ENCODE measurements at places on chromosomes 6 and 20.

GRCh38 chr6:106082735-106083398, 3.3 kb upstream of the PRDM1 start:
- no peak for DNase-seq

GRCh38 chr6:11654876-11655275, 117.3 kb downstream of the TMEM170B start:
- DNase-seq = no peak

DNA sequence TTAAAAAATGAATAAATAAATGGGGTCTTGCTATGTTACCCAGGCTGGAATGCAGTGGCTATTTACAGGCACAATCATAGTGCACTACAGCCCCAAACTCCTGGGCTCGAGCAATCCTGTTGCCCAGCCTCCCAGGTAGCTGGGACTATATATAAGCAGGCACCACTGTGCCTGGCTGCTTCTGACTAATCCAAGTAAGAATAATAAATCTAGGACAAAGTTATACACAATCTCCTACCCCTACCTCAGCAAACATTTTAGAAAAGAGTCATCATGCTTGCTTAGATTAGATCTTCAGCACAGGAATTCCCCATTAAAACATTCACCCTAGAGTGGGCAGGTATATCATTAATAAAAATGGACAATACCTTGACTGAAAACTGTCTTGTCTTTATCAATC, 124.6 kb downstream of the REV3L start:
- no peak for DNase-seq

DNA sequence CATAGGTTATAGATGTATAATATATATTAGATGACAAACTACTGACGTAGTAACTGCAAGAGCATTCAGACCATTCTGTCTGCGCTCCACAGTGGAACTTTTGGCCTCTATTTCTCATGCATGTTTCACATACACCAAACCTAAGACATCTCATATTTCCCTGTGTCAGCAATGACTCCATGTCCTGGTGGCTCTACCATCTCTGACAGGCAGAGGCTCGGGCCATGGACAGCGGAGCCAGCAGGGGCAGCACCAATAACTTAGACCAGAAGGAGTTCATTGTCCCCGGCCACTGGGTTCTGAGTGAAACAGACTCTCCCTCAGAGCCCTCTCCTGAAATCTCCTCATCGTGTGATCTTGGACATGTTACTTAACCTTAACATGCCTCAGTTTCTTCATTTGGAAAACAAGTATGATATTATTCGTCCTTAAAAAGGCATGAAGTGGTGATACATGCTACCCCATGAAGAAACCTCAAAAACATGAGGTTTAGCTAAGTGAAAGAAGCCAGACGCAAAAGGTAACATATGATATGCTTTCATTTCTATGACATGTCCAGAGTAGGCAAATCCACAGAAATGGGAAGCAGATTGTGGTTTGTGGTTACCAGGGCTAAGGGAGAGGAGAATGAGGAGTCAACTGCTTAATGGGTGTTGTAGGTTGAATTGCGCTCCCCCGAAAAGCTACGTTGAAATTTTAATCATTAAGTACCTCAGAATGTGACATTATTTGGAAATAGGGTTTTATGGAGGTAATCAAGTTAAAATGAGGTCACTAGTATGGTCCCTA, 564.0 kb upstream of the JARID2 start:
- DNase-seq = no peak

GRCh38 chr6:28727559-28728211, 196.1 kb downstream of the TRIM27 start:
- DNase-seq = no peak

DNA sequence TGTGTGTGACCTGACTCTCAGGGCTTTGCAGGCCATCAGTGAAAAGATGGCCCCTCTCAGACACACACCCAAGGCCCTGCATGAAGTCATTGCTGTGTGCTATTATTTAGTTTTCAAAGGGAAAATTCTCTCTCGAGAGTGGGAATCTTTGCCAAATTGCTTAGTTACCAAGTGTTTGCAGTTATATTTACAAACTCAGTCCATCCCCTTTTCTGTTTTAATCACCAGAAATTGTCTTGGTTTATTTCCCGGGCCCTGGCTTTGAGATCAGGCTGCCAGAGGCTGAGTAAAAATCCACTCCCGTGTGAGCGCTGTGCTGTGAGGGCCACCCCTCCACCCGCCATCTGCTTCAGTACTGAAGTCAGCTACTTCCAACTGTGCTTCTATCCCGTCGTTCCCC, 163.1 kb downstream of the SOD2 start:
- DNase-seq = no peak

DNA sequence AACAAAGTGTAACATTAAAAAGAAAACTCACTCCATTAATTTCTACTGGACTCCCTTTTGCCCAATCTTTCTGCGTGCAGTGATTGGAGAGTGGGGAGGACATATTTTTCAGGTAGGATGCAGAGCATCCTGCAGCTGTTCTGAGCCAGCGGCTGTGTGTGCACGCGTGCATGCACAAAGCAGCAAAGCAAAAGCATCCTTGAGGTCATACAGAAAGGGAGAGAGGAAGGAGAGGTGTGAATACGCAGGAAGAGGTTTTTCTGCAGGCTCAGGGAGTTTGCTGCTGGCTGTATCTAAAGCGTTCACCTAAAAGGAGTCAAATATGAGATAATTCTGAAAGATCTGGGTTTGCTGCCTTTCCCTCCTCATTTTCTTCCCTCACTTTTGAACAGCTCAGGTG, 108.4 kb downstream of the HUS1B start:
- no peak for DNase-seq

DNA sequence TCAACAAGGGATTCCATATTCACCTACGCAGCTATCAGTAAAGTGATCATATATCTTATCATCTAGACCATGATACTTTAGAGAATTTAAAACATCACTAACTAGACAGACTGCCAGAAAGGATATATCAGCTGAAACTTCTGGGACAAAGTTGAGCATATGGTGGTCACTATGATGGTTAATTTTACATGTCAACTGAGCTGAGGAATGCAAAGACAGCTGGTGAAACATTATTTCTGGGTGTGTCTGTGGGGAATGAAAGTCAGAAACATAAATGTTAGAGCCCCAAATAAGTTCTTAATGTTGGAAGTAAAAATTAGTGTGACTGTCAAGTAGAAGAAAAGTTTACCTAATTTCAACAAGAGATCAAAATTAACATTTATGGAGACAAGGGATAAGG, 440.0 kb upstream of the IRAK1BP1 start:
- no peak for DNase-seq

- DNase-seq = no peak
Observed at GRCh38 chr20:25257756-25258475, 10.0 kb downstream of the PYGB start.

- no peak for DNase-seq
Observed at GRCh38 chr20:49323622-49324238, 45.9 kb upstream of the ZNFX1 start.

DNA sequence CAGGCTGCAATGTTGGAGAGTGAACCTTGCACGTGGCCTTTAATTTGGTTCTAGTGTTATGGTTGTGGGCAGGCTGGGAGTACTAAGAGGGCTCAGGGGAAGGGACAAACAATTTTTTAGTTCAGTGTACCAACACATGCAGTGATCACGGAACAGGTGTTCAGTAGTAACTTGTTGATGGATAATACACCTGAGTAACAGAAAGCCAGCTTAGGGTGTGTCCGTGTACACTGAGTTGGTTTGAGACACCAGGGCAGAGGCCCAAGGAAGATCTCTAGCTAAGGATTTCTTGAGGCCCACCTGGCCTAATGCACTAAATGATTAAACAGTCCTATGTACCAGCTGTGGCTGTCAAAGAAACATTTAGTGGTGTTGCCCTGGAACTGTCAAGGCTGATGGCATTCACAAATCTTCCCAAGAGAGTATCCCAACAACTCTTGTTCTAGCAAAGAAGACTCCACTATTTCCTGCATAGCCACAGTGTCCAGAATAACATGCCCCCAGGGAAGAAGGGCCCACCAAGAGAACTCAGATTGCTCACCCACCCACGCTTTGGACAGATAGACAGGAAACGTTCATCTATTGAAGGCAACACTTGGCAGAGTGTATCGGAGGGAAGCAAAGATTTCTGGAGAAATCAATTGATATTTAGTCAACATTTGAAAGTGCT, 60.0 kb downstream of the CD83 start:
- DNase-seq = no peak

DNA sequence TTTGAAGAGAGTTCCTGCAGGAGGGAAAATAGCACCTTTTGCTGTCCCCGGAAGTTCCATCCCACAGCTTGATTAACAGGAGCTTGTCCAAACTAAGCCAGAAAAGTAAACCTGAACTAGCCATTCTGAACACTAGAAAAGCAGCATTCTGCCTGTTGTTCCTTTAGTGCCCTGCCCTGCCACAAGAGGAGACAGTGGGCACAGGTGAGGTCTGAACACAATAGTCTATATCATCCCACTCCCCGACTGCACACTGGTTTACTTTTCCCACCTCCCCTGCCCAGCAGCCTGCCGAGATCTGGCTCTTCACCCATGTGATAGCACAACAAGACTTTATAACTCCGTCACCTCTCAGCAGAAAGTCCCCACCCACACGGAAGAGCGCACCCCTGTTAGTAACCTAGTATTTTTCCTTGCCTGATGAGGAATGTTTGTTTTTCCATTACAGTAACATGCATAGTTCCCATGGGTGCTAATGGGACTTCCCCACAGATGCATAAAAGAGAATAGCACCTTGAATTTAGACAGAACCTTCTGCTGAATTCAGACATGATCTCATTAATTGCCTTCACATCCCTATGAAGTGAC, 59.7 kb downstream of the TFAP2A start:
- no peak for DNase-seq

DNA sequence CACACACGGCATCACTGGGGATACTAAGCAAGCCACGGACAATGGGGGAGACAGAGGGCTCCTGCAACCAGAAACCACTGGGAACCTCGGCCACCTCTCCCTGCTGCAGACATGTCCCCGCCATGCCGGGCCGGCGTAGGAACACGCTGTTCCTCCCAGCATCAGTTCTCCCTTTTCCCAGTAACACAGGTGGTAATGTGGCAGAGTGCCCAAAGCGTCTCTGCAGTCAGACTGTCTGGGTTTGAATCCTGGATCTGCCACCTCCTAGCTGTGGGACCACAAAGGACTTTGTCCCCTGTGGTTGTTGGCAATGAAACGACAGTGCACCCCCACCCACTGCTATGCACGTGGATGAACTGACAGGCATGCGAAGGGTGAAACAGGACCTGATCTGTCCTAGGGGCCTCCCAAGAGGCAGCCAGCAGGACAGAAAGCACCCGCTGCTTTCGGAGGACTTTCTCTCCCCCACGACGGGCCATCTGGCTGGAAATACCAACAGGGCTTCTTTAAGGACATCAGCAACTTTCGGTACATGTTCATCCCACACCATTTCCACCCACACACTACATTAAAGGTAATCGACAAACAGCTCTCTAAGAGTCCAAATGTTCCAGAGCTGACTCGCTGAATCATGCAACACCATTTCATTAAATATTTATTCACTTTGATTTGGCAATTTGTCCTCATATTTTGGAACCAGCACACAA, 74.1 kb downstream of the SULF2 start:
- DNase-seq = no peak
